ENCODE measurements at places on chromosomes 1 and 21. TPM values are rescaled to one million over a fixed set of nuclear protein-coding genes. Genes with fewer than 3 reads are reported as not detected.

DNA sequence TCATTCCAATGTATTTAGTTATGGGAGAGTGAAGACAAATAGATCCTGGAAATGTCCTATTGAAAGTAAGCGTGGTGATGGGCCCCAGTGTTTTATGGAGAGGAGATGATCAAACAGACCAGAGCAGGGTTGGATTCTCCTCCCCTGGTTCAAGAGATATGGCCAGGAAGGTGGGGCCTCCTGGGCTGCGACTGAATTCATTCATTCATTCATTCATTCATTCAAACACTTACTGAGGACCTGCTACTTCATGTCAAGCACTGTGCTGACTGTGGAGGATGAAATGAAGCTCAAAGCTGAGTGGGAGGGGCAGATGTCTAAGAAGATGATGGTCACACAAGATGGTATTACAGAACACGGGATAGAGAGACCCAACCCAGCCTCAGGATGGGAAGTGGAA lies 71.5 kb upstream of the TNR start:
- DNase-seq = no peak

DNA sequence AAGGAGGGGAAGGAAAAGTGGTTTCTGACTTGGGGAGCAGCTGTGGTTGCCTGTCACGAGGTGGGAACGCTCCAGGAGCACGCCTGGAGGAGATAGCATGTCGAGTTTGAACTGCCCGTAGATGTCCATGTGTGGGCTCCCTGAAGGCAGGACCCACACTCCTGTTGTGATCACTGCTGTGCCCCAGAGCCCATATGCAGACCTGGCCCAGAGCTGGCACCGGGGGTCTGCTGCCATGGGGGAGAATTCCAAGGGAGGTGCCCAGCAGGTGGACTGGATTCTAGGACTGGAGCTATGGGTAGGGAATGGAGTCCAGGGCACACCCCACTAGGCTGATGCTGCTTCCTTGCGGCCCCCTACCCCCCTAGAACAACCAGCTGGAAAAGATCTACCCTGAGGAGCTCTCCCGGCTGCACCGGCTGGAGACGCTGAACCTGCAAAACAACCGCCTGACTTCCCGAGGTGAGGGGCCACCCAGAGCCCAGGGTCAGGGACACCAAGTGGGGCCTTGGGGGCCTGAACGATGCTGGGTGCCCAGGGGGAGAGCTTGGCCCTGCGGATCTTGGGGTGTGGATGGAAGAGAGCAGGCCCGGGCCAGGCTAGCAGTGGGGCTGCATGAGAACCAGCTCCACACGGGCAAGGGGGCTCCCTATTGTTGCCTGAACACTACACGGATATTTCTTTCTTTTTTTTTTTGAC lies 9.3 kb downstream of the PODN start:
- DNase-seq = no peak

DNA sequence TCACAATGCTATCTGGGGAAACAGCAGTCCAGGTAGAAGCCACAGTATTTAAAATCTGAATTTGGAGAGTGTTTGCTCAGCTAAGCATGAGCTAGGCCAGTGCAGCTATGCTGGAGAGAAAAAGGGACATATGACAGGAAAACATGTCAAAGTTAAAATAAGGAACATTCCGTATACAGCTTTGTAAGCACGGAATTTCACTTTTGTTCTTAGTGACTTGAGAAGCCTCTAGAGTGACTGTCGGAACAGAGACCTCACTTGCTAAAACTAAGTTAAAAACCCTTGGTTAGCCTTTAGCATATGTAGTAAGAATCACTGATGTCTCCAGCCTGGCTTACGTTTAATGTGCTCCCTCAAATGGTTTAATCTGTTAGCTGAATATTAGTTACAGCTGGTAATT lies 661.7 kb downstream of the KCNT2 start:
- no peak for DNase-seq

DNA sequence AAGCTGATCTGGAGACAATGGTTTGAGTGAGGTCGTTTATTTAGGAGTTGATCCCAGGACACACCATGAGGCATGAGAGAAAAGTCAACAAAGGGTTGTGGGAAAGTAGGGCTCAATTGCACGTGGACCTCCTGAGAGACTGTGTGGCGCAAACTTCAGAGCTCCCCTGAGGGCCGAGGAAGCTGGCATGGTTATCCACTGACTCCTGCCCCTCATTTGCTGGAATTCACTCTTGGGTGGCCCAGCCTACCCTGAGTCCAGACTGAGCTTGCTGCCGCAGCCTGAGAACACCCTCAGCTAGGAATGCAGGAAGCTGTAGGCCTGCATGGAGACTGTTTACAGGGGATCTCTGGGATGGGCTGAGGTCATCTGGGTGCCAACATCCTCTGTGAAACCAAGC lies 301.0 kb downstream of the RWDD3 start:
- no peak for DNase-seq

DNA sequence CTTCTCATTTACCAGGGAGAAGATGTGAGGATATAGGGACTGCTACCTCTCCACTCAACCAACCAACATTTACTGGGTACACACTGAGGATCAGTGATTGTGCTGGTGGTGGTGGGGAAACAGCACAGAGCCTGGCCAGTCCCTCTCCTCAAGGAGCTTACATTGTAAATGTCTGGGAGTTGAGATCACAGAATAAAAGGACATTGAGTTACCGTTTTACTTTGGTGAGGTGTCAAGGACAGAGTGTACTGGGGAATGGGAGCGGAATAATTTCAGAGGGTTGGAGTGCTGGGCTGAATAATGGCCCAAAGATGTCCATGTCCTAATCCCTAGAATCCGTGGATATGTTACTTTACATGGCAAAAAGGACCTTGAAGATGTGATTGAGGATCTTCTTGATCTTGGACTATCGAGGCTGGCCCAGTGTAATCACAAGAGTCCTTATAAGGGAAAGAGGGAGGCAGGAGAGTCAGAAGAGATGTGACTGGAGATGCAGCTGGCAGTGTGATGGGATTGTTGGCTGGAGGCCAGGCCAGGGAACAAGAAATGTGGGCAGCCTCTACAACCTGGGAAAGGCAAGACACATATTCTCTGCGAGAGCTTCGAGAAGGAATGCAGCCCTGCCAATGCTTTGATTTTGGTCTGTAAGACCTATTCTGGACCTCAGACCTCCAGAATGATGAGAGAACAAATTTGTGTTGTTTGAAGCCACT lies 26.6 kb upstream of the RWDD3 start:
- DNase-seq = no peak

DNA sequence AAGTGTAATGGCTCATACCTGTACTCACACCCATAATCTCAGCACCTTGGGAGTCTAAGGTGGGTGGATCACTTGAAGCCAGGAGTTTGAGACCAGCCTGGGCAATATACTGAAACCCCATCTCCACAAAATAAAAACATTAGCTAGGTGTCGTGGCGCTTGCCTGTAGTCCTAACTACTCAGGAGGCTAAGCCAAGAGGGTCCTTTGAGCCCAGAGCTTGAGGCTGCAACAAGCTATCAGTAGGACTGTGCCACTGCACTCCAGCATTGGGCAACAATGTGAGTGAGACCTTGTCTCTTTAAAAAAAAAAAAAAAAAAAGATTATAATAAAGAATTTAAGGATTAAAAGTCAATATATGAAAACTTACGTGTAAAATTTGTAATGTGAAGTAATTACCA lies 11.7 kb downstream of the BPNT1 start:
- no peak for DNase-seq

DNA sequence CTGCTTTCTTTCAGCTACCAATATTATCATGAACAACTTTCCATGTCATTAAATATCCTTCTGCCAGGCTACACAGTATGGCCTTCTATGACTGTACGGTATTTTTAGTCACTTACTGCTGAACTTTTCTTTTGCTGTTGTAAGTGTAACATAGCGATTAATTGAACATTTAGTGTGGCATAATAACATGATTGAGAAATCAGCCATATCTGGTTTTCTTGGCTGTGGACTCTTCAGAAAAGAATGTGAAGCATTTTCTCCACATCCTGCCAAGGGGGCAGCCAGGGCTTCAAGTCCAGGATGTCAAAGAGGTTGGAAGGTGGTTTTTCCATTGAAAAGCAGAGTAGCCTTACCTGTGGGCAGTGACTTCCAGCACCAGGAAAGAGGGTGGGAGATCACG lies 8.8 kb upstream of the AHCYL1 start:
- DNase-seq = no peak

DNA sequence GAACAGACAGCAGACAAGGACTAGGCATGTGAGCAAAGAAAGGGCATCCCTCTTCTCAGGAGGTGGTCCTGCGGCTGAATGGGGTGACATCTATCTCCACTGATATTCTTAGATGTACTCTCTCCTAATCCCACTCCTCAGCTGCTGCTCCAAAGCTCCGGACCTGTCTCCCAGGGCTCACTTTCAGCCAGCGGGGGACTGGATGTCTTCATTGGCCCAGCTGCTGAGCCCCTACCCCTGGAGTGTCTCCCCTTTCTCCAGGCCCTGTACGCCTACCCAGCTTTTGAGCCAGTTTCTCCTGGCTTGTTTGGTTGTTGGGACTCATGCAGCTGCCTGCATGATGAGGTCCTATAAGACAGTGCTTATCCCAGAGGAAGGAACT lies 28.8 kb upstream of the CSF1 start:
- DNase-seq = no peak

DNA sequence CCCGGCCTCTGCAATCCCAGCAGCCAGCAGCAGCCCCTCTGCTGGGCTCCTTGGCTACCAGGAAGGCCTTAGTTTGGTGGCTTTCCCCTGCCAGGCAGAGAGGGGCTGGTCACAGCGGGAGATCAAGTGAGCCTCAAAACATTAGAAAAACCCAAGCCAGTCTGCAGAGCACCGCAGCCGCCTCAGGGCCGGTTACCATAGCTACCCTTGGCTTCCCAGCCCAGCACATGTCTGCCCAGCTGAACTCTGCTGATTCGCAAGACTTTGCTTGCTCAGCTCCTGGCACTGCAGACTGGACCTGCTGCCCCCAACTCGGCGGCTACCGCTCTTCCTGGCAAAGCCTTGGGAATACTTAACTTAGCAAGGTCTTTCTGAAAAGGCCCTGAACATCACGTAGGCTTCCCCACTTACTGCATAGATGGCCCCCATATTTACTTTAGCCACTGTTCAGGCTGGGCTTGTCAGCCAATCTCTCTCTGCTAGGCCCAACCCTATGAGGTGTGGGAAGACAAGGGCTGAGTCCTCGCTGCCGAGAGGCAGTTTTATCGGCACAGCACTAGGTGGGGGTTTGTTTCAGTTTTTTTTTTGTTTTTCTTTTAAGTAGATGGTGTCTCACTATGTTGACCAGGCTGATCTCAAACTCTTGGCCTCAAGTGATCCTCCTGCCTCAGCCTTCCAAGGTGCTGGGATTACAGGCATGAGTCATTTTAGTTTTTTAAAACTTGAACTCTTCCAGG lies 28.6 kb upstream of the PLEKHG5 start:
- DNase-seq = no peak

DNA sequence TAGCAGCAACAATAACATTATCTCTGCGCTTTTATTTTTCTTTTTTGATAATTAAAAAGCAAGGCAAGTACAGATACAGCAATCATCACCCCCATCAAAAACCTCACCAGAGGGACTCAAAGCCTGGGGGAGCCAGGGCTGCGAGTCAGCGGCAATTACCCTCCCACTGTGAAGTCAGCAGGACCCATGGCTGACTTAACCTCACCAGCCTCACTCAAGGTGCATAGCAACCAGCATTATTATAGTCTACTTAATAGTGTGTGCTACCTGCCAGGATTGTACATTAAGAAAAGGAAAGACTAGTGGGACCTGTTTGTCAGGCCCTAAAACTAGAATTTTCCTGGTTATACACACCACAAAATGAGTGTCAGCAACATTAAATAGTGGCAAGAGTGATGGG lies 28.9 kb upstream of the SERBP1 start:
- DNase-seq = no peak

- no peak for DNase-seq
Observed at GRCh38 chr1:162007466-162007865, 16.2 kb downstream of the OLFML2B start.

GRCh38 chr1:150121236-150121862 lies 28.4 kb upstream of the PLEKHO1 start:
- no peak for DNase-seq

DNA sequence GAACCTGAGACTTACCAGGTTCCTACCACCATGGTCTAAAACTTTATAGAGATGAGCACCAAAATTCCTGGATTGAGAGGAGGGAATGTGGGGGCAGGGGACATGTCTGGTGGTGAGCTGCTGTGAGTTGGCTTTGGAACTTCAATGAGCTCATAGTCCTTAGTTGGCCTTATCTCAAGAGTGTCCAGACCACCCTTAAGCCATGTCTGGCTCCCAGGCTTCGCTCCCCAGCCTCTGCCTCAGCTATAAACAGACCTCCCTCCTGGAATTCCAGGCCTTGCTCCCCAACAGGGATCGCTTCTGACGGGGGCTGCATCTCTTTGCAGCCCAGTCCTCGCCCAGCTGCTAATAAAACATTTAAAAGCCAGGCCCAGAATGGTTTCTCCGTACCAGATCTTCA lies 19.5 kb downstream of the ATF3 start:
- DNase-seq = no peak

DNA sequence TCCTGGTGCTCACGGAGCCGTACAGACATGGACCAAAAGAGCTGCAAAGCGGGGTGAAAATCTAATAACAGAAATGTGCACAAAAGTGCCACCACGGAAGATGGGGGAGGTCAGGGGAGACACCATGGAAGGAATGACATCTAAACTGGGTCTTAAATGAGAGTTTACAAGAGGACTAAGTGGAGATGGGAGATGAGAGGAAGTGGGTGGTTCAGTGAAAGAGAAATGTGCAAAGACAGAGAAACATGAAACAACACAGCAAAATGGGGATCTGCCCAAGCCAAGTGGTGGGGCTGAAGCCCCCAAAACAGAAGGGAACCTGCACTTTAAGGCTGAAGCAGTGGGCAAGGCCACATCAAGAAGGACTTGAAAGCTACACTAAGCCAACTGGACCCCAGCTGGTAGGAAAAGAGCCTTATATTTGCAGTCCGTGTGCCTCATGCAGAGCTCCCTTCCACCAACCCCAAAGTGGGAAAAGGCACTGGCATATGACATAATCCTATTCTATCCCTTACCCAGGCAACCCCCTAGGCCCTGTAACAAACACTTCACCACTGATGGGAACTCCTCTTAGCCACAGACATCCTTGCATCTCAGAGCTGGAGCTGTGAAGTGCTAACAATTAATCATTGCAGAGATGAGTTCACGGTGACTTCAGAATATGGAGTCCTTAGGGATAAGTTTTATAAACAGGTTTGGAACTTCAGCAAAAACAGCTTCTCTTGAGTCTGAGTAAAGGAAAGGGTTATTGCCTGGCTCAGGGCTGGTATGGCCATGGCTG lies 198.6 kb upstream of the EDN2 start:
- DNase-seq = no peak

DNA sequence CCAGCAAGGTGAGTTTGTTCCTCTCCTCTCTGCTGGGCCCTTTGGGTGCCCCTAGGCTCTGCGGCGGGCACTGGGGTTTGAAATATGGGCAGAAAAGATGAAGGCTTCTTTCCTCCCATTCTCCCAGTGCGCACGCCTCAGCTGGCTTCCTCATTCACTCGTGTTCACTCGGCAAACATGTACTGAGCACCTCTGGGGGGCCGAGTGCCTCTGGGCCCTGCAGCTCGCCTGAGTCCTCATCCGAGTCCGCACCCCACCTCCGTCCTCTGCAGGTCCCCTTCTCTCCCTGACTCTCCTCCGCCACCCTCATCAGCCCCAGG lies 98.5 kb upstream of the RUNX3 start:
- no peak for DNase-seq

The PEX10 gene
- 12.6 TPM for polyA plus RNA-seq

The PCP4 gene
- polyA plus RNA-seq = not detected

The KCNA3 gene
- not detected for polyA plus RNA-seq

The SPRR1A gene
- polyA plus RNA-seq = not detected

The DMBX1 gene
- polyA plus RNA-seq = not detected

The REN gene
- not detected for polyA plus RNA-seq

The BARHL2 gene
- polyA plus RNA-seq = not detected

The GAS5 gene
- 222 TPM for polyA plus RNA-seq

The IL19 gene
- polyA plus RNA-seq = not detected

The LIPI gene
- not detected for polyA plus RNA-seq
